Vagina (tissue), 2 donors: ENCODE measurements at places on chromosomes 3 and 15. TPM values are rescaled to one million over a fixed set of nuclear protein-coding genes. Genes with fewer than 3 reads are reported as not detected.

The CCK gene
- total RNA-seq: not detected

The PLA2G4E gene
- total RNA-seq: 8.8 TPM

The P3H2 gene
- total RNA-seq: 41.7 TPM

The HRG gene
- 0.25 TPM for total RNA-seq

- DNase-seq: no peak
- no peaks in the 10 kb centered on the region for H3K36me3 ChIP-seq
- H3K27ac ChIP-seq: no peak overlapping the region
- no peak overlapping the region for H3K4me3 ChIP-seq
- no peaks in the 10 kb centered on the region for H3K27me3 ChIP-seq
Observed at GRCh38 chr15:98674336-98674735, 26.0 kb downstream of the IGF1R start.

- no peaks in the 10 kb centered on the region for H3K27me3 ChIP-seq
- DNase-seq: no peak
- no peaks in the 10 kb centered on the region for H3K4me1 ChIP-seq
- H3K4me3 ChIP-seq: no peak overlapping the region
- no peaks in the 10 kb centered on the region for H3K36me3 ChIP-seq
Observed at GRCh38 chr3:78967061-78967460, 800.7 kb downstream of the ROBO1 start.

- H3K36me3 ChIP-seq: no peaks in the 10 kb centered on the region
- H3K4me1 ChIP-seq: peaks cover 43% of the 10 kb centered on the region
- no peaks in the 10 kb centered on the region for H3K27me3 ChIP-seq
- peak overlapping the region; percentile 95 for H3K27ac ChIP-seq
- H3K4me3 ChIP-seq: peak overlapping the region; percentile 91
Observed at GRCh38 chr3:156675830-156676767, 1.7 kb downstream of the TIPARP start.

DNA sequence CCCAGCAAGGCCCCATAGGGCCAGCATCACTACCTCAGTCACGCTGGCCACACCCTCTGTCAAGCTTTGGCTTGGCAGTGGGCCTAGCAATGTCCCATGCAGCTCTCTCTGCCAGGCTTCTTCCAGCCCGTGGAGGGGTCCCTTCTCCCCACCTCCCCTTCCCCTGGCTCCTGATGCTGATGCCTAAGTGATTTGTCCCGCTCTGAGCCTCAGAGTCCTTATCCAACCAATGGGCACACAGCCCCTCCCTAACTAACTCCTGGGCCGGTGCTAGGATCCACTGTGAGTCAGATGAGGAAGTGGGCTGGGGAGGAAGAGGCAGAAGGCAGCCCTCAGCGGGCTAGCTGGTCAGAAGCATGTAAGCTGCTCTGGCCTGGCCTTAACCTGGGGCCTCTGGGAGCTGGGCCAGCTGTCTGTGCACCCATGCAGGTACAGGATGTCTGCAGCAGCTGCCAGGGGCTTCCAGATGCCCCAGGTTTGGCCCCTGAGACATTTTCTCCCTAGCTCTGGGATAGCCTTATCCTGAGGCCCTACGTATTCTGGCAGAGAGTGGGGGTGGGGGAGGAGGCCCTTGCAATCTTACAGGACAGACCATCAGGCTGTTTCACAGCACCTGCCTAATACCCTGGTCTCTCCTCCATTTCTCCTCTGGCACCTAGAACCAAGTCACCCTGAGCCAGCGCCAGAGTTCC is 740 bp upstream of the ZBTB47 start:
- DNase-seq: peak; percentile 91
- peak overlapping the region; percentile 96 for H3K27ac ChIP-seq
- H3K4me1 ChIP-seq: peaks cover 68% of the 10 kb centered on the region
- no peaks in the 10 kb centered on the region for H3K36me3 ChIP-seq
- H3K4me3 ChIP-seq: peak overlapping the region; percentile 98
- H3K27me3 ChIP-seq: no peaks in the 10 kb centered on the region

- H3K4me1 ChIP-seq: peaks cover 13% of the 10 kb centered on the region
- H3K27me3 ChIP-seq: no peaks in the 10 kb centered on the region
- peak; percentile 82 for DNase-seq
- no peaks in the 10 kb centered on the region for H3K36me3 ChIP-seq
Observed at GRCh38 chr15:68305420-68305871, 27.9 kb downstream of the FEM1B start.
